ENCODE measurements at places on chromosomes 7 and 10.

DNA sequence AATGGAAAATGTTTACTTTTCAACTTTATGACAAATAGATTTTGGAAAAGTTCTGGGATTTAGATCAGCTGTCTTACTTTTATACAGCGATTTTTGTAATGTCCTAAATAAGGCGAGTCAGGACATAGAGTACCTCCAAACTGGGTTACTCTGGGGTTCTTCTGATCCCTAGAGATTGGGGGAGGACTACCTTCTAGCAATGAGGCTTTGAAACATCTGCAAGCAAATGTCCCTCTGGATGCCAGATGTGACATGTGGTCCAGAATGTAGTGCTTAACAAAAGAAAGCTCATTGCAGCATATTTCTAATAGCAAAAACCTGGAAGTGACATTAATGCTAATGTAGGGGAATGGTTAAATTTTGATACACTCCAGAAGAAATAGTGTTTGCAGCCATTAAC, 36.1 kb downstream of the ABRAXAS2 start:
- no peak for DNase-seq

GRCh38 chr7:113202284-113202683, 83.9 kb upstream of the SMIM30 start:
- DNase-seq = no peak

GRCh38 chr10:10096898-10097297, 920.8 kb upstream of the CELF2 start:
- no peak for DNase-seq

DNA sequence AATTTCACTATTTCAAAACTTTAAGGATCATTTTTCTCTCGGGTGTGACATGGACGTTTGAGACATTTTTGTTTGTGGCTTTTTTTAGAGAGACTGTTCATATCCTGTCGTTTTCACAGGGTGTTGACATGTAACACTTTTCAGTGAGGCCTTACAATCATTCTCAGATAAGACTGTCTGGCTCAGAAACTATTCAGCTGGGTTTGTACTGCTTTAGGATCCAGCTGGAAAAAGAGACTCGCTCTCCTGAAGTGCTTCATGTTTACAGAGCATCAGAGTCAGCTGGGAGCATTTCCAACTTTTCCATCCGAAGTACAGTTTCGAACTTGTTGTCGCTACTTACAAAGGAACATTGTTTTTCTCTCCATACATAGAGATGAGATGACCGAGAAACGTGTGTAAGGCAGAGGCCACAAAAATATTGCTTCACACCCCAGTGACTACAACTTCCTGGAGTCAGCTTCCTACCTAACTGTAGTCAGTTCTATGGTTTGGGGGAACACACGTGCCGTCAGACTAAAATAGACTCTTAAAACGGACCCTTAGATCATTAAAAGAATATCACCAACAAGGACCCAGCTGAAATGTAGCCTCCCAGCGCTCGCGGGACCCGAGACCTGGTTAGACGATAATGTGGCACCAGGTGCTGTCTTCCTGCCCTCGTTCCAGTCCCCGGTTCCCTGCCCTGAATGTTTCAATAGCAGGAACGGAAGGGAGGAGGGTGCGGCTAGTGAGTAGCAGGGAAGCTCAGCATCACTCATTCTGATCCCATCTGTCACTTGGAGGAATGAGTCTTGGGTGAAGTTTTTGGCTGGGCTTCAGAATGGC, 78.0 kb downstream of the MKI67 start:
- DNase-seq = no peak

GRCh38 chr10:30553626-30554439, 75.7 kb downstream of the LYZL2 start:
- no peak for DNase-seq

DNA sequence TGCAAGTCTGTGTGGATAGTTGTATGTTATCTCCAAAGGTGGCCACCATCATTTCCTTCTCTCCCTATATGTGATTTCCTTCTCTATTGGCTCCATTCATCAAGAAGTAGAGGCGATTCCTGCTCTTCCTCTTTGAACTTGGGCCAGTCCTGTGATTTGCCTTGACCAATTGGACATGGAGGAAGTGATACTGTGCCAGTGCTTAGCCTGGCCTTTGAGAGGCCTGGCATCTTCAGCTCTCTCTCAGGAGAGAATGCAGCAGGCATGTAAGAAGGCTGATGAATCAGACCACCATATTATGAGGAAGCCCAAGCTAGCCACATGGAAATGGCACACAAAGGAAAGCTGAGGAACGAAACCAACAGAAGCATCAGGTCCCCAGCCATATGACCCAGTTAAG, 195.0 kb upstream of the SVIL start:
- DNase-seq = no peak

DNA sequence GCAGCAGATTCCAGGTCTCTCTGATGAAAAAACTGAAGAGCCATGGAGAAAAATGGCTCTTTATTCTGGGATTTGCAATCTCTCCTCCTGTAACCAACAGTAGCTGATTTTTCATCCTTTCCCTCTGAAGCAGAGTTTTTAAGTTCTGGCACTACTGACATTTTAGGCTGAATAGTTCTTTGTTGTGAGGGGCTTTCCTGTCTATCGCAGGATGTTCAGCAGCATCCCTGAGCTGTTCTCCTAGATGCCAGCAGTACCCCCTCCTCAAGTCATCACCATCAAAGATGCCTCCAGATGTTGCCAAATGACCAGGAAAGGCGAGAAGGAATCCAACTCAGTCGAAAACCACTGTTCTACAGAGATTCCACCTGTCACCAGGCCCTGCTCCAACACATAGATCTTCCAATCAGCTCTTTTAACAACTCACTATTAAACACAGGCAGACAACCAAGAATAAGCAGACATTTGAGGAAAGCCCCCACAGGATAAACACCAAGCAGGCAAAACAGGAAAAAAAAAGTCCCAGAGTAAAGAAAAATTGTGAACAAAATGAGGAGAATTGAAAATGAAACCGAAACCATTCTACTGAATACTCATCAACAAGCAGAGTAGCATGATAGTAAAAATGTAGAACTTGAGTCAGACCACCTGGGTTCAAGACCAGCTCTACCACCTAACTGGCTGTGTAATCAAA, 124.8 kb downstream of the MPP7 start:
- no peak for DNase-seq

GRCh38 chr7:142927085-142927745, 6.3 kb downstream of the TRPV5 start:
- no peak for DNase-seq

DNA sequence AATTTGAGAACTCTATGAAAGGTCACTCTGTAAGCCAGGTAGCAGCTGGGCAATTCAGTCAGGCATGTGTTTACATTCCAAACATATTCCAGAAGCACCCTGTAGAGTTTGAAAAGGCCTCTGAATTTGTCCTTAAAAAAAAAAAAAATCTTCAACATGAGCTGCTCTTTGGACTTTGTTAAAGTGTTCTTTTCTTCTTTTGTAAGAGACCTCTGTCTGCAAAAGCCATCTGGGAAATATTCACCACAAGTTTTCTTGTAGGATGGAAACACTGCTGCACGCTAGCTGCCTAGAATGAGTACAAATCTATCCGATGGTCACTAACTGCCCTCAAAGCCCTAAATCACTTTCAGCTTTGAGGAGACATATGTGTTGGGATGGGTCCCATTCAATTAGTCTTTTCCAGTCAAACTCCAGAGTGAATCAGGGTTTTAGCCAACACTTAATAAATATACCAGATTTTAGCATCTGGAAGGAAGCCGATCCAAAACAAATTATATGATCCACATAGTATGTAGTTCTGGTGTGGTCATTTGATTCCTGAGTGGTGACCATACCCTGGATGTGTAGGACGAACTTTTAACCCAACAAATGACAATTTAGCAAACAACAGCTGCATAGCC, 85.9 kb downstream of the CD36 start:
- DNase-seq = no peak

DNA sequence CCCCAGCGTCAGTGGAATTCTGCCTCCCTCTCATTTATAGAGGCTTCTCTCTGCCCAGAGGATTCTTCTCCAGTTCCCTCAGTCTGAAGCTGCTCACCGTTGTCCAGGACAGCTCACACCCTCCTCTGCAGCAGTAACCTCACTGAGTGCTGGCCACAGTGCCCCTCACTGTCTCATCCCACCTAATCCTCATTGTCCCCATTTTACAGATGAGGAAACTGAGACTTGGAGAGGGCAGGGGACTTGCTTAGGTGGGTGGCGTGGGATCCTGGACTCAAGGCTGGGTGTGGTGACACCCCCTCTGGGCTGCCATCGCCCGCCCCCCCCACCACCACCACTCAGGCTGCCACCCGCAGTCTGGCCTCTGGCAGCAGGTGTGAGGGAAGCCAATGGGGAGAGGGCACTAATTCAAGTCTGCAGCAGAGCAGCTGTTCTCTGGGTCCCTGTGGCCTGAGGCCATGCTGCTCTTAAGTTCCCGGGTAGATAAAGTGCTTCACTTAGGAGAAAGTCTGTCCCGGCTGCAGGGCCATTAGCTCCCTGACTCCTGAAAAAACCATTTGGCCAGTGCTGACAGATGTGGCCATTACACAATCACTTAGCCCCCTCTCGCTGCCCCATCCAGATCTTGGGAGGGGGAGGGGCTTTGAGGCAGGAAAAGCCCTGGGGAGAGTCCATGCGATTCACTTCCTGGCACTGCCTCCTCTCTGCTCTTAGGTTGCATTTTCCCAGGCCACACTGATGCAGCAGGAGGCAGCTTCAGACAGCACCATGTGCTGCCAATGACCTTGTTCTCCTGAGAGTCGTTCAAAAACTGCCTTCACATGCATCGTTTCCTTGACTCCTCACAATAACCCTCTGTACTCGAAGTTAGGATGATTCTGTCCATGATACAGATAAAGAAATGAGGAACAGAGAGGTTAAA, 36.3 kb downstream of the DRGX start:
- no peak for DNase-seq

GRCh38 chr7:105309235-105310169, 79.2 kb downstream of the SRPK2 start:
- DNase-seq = no peak

GRCh38 chr10:131141645-131142516, 169.6 kb downstream of the TCERG1L start:
- DNase-seq = no peak

DNA sequence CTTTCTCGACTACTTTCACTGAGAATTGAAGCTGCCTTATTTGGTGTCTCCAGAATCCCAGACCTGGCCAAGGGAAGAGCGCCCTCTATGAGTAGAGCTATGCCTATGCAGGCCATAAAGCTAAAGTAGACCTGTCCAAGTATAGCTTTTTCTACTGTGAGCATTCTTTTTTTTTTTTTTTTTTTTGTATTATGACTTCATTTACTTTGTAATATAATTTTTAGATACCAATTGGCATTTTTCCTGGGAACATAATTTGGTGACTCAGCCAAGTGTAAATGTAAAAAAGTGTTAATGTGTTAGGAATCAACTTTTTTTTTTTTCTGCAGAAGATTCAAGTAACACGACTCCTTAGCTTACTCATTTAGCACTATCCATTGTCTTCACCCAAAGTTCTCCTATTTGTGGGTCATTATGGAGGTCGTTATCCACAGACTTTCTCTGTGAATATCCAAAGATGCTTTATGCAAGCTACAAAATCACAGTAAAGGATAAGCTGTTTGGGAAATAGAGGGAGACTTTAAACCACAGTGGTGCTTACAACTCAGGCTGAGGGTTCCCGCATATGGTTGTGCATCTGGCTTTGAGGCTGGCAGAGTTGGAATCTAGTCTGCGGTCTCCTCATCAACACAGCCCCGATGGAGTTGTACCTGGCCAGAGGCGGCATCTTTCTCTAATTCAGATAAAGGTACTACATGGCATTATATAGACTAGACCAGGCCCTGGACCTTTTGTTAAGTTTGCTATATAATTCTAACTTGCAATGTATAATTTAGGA, 1040.2 kb upstream of the SORCS1 start:
- DNase-seq = no peak

DNA sequence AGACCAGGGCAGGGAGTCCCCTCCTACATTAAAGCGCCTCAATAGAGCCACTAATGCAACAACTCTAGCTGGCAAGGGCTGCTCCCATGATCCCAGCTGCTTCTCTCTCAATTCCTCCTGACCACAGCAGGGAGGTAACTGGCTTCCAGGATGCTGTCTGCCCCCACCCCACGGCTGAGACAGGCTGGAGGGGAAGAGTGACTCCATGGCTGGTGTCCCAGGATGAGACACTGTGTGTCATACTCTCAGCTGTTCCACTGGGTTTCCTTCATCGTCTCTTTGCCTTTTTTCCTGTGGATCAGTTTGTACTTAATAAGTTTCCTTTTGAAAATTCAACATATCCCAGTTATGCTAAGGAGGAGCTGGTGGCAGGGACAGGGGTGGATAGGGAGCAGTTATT, 27.7 kb upstream of the MYH16 start:
- no peak for DNase-seq

- no peak for DNase-seq
Observed at GRCh38 chr7:122485856-122486255, 181.3 kb upstream of the FEZF1 start.

DNA sequence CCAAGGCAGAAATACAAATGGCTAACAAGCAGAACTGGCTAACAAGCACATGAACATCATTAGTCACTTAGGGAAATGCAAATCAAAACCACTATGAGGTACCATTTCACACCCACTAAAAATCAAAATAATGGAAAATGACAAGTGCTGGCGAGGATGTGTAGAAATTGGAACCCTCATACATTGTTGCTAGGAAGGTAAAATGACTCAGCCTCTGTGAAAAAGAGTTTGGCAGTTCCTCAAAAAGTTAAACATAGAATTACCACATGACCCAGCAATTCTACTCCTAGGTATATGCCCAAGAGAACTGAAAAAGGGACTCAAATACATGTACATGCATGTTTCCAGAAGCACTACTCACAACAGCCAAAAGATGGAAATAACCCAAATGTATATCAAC, 52.8 kb upstream of the ANAPC16 start:
- no peak for DNase-seq

- DNase-seq = no peak
Observed at GRCh38 chr7:34425194-34425593, 232.8 kb upstream of the NPSR1 start.

- no peak for DNase-seq
Observed at GRCh38 chr7:29563590-29564495, at the start of gene PRR15. Gene PRR15 (plus strand): TSS chr7:29563835. CDS start chr7:29566330, 2,495 bp downstream.

DNA sequence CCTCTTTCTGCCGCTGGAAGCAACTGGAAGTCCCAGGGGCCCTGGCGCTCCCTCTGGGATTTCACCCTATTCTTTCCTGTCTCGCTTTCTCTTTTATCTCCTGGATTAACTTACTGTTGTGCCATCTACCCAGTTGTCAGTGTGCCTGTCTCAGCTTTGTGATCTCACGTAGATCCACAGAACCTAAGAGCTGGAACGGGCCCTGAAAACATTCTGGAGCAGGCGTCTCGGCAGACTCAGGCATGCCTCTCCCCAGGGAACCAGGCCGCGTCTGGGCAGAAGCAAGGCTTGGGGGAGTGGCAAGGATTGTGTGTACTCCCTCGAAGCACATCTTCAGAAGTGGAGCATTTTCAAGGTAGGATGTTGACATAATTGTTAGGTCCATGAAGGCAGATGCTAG, 87.2 kb downstream of the KCNMA1 start:
- no peak for DNase-seq

DNA sequence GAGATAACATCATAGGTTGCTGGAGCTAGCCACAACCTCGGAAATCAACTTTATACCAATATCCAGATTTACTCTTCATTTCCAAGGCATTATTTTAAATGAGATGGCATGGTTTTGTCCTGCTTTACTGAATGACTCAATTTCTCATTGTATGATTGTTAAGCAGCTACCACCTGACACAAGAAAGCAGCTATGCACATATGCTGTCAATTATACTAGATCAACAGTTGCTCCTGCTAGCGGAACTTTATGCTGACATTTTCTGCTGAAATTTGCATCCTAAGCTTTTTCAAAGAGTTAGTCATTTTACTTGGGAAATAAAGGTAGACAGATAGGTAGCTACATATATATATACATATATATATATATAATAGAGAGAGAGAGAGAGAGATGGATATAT, 8.9 kb upstream of the CH25H start:
- DNase-seq = no peak

- DNase-seq = no peak
Observed at GRCh38 chr7:111919631-111920179, 286.5 kb downstream of the DOCK4 start.

Measured in stimulated activated CD8-positive, alpha-beta memory T cell treated with anti-CD3 and anti-CD28 coated beads, Interleukin-4, amount 100 ng/mL, for 1 hour (primary cell).